ENCODE measurements at places on chromosomes 3 and 15.

- DNase-seq = no peak
Observed at GRCh38 chr3:8767667-8768363, 1.6 kb downstream of the OXTR start.

DNA sequence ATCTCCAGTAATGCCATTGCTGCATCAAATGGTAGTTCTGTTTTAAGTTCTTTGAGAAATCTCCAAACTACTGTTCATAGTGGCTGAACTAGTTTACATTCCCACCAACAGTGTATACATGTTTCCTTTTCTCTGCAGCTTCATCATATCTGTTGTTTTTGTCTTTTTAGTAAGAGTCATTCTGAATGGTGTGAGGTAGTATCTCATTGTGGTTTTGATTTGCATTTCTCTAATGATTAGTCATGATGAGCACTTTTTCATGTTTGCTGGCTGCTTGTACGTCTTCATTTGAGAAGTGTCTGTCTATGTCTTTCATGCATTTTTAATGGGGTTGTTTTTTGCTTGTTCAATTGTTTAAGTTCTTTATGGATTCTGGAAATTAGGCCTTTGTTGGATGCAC lies 10.2 kb upstream of the GCSAM start:
- no peak for DNase-seq

GRCh38 chr3:15097891-15098290 lies 1.1 kb downstream of the RBSN start:
- DNase-seq = no peak

DNA sequence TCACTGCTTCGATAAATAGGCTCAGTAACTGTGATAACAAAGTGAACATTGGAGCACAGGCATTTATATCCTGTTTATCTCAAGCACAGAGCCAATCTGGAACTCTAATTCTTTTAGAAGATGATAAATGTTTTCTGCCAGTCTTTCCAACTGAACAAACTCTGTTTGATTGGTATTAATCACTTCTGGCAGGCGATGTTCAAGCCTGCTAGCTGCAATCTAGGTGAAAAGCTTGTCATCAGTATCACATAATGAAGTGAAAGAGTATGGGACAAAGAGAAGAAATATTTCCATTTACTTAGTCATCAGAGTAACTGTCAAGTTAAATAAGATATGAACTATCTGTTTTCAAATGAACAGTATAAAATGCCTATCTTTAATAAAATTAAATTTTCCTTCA lies 577.3 kb downstream of the VGLL3 start:
- DNase-seq = no peak

DNA sequence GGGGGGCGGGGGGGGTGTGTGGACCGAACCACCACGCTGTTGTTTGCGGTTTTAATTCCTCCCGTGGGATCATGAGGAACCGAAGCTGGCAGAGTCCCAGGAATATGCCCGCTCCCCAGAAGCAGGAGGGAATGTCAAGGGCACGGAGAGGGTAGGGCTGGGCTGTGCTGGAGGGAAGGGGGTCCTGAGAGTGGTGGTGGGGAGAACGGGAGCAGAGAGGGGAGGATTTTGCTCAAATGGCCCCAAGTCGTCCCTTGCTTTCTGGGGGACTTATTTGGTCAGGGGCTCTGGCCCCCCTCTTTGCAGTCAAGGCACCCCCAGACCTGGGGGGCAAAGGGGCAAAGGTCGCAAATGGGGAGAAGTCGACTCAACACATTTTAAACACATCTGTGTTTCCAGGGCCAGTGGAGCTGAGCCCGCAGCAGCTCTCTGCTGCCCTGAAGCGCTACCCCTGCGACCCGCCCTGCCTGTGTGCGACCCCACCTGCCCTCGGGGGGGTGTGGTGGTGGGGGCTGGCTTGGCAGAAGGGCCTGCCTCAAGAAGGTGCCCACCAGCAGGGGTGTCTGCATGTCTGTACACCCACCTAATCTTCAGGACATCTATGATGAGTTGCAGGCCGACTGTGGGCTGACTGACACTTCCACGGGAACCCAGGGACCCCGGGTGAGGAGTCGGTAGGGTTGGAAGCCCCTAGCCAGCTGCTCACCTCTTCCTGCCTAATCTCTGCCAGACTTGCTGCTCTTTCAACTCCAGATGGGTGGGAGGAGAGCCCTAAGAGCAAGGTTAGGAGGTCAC lies 602 bp upstream of the ATP2B2 start:
- no peak for DNase-seq

- no peak for DNase-seq
Observed at GRCh38 chr15:74221399-74222239, 14.5 kb upstream of the CCDC33 start.

GRCh38 chr15:49645941-49646340 lies 25.1 kb downstream of the DTWD1 start:
- no peak for DNase-seq

DNA sequence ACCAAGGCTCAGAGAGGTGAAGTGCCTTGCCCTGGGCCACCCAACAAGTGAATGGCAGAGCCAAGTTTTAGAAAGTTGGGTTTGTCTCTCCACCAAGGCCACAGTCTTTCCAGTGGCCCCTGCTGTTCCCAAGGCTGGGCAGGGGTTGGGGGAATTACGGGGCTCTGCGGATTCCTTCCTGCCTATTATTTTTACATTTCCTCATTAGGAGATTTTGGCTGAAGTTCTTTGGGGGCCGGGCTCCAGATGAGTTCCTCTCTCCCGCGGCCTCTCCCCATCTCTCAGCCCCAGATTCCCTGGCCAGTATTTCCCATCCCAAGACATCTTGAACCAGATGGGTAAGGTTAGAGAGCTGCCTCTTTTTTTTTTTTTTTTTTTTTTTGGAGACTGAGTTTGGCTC lies 44.0 kb upstream of the SMAD6 start:
- no peak for DNase-seq

DNA sequence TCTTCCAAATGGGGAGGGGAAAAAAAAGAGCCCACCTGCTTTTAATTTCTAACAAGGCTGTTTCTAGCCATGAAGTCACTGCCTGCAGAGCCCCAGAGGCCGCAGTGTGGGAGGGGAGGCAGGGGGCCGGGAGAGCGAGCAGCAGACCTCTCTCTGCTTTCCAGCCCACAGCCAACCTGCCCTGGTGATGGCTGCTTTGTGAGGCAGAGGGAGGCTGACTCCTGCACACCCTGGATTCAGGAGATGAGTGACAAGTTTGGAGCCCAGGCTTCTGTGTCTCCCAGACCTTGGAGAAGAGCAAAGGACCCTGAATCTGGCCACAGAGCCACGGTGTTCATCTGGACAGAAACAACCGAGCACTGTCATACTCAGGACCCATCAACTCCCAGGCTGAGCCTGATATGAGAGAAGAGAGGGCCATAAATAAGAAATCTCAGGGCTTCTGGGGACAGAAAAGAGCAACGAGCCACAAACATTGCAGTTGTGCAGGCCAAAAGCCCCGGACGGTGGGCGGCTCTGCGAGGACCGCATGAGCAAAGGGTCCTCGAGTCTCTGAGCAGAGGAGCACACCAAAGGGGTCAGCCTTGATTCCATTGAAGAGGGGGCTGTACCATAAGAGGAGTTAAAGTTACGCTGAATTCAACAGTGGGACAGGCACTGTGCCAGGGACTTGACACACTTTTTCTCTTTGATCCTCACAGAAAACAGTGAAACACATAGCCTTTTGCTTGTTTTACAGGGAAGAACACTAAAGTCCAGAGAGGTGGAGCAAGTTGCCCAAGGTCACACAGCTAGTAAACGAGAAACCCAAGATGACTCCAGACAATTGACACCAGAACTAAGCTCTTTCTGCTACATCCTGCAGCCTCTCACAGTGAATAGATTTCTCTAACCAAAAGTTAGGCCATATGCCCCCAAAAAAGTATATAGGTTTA lies 97.2 kb downstream of the SEMA5B start:
- DNase-seq = no peak

- peak; percentile 92 for DNase-seq
Observed at GRCh38 chr3:1380926-1381646, 288.3 kb downstream of the CNTN6 start.

- no peak for DNase-seq
Observed at GRCh38 chr3:59424268-59425010, 374.6 kb upstream of the CFAP20DC start.

DNA sequence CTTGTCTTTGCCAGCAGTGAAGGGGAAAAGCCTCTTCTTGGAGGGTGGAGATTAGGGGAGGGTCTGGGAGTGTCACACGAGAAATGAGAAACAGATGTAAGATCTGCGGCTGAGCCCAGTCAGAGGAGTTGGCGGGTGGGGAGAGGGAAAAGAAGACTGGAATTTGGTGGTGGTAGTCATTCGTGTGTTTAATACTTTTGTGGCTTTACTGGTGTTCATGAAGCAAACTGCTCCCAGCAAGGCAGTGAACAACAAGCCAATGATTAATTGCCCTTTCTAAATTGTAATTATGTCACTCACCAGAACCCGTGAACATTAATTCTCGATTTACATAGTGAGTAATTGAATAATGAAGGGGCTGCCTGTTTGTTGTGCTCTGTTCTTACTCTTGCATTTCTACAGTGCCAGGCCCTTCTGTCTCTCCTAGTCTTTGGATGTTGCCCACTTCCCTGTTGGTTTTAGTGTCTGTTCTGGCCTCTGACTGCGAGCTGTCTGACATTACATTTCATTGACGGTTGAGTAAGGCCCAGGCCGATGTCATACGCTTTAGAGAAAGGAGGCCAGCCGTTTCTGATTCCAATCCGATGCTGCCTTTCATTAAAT lies 78.0 kb downstream of the CHCHD6 start:
- DNase-seq = peak; percentile 26

DNA sequence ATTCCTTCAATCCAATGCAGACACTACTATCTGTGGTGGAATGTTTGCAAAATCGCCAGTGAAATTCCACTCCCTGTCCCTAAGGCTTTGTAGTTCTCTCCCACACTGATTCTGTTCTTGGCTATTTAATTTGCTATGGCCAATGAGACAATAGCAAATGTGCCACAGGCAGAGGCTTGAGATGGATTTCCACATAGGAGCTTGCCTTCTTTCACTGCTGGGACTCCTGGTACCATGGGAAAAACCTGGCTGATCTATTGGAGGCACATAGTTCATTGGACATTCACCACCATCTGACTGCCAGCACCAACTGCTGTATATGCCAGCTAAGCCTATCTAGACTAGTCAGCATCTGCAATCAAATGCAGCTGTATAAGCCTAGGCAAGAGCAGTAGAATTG lies 103.8 kb downstream of the NR1D2 start:
- no peak for DNase-seq

DNA sequence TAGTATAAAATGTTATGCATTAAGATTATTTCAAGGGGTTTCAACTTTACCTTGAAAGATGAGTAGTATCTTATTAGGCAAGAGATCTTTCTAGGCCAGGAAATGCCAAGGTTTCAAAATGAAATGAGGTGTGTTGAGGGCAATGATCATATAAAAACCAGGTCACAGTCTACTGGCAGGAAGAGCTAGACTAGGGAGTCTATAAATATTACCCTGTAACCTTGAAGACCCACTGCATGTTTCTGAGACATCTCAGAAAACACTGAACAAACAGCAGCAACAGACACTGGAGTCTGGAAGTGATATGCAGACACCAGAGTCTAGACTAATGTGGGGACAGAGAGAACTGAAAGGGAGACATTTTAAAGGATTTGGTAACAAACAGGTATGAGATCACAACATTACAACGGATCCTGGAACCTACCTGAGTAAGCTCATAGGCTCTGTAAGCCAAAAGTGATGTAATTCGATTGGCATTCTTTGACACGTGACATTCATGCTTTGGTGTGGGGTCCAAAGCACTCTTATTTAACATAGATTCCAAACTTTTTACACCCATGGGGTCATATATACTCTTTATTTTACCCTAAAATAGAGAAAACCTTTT lies 15.0 kb downstream of the TASOR start:
- DNase-seq = no peak

DNA sequence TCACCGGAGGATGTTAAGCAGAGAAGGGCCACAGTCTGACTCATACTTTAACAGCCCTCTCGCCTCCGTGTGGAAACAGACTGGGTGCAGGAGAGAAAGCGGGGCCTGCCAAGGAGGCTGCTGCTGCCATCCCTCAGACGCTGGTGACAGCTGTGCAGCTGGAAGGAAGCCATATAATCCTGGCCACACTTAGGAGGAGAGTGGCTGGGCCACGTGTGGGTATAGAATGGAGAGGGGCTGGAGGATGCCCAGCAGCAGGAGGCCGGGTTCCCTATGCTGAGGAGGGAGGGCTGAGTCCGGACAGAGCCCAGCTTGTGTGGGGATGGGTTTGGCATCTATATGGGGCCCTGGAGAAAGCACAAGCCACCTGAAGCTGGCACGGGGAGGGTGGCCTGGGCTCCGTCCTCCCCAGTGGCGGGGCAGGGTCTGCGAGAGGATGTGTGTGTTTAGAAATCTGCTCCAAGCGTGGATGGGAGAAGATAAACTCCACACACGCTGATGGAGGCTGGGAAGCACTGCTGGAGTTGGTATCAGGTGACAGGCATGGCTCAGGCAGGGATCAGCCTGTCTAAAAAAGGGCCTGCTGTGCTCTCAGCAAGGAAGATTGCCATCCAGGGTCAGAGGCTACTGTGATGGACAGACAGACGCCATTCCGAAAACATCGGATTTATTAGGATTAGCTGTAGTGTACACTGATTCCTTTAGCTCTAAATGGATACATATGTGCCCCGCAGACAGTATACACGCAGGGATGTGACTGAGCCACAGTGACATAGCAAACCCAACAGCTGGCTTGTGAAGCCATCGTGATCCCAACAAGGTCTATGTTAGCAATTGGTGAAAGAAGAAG lies 15.9 kb downstream of the ABTB1 start:
- no peak for DNase-seq

DNA sequence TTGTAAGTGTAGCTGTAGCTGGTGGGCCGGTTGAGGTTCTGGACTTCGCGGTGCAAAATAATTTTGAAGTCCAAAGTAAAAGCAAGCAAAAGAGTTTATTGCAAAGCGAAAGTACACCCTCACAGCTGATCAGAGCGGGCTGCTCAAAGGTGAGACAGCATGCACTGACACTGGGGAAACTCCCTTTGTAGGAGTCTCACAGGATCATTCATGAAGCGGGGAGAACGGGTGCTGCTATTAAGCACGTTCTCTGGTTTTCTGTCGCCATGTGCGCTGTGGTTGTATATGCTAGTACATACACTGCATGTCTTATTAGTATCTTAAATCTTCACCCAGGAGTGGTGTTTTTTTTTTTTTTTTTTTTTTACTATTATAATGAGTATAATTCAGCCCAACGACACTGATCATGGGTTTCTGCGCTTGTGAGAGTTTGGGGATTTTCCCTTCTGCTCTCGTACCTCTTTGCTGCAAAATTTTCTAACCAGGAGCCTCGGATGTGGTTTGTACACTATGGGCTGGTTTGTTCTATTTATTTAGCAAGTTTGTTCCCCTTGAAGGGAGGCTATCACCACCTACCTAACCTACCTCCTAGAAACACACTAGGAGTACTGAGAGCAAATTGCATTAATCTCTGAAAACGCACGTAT lies 1.4 kb upstream of the AP4E1 start:
- peak; percentile 17 for DNase-seq

GRCh38 chr3:69326855-69327300 lies 59.0 kb downstream of the FRMD4B start:
- no peak for DNase-seq

- DNase-seq = no peak
Observed at GRCh38 chr3:71500696-71501095, 82.8 kb downstream of the FOXP1 start.

GRCh38 chr3:12591997-12592715 lies 35.3 kb downstream of the MKRN2 start:
- DNase-seq = no peak
